ENCODE measurements at places on chromosomes 6 and 20.

DNA sequence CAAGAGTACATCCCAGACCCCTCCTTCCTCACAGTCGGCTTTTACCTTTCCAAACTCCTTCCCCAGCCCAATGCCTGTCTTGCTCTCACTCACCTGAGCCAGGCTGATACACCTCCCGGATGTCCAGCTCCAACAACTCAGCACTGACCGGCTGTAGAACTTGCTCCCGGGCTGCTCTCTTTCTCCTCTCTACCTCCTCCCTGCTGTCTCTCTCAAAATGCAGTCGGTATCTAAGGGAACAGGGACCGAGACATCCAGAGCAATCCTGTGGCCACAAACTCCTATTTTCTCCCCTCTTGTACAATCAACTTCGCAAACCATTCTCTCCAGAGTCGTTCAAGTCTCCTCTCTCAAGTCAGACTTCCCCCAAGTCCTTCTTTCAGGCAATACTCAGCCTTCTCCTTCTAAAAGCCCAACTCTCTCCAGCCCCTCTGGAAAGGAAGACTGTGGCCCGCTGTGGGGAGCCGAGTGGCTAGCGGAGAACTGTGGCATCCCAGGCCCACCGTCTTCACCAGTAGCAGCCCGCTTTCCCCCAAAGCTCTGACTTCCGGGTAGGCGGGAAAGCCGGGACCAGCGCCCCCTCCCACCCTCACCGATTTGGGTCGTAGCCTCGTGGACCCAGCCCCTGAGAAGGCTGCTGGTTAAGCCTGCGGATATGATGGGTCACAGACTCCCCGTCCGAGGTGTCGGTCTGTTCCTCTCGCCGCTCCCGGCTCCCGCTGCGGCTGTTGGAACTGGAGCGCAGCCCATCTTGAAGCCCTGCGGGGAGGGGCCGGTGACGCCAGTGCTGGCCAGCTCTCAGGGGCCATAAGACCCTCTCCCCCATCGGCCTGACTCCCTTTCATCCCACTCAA, 1.1 kb downstream of the GNL1 start:
- DNase-seq, result no peak

DNA sequence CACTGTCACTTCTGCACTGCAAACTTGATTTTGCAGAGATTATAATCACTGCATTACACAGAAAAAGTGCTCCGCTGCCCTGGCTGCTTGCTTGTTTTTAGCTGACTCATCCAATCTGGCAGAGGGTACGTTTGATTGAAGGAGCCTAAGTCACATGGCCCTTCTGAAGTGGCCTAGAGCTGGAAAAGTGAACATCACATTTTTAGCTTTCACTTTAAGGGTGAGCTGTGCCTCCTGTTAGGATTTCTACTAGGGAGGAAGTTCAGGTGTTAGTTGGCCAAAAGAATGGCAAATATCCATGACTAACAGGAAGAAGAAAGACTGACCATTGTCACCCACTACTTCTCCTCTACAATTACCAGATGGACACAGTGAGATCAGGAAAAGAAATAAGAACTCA, 889.1 kb upstream of the MAP3K7 start:
- DNase-seq, result no peak

DNA sequence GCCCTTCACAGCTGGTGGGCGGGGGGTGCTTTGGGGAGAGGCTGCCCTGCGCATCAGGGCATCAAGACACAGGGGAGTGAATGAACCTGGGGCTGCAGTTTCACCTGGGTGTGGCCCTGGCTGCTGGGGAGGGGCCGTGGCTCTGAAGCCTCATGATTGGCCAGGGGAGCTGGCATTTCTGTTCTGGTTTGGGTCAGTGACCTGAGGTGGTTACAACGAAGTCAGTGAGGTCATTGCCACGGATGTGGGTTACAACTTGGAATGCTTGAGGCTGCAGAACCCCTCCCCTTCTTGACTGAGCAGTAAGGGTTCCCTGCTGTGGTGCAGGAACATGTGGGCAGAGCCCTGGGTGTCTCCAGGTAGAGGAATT, 3.0 kb downstream of the TCEA2 start:
- no peak for DNase-seq

DNA sequence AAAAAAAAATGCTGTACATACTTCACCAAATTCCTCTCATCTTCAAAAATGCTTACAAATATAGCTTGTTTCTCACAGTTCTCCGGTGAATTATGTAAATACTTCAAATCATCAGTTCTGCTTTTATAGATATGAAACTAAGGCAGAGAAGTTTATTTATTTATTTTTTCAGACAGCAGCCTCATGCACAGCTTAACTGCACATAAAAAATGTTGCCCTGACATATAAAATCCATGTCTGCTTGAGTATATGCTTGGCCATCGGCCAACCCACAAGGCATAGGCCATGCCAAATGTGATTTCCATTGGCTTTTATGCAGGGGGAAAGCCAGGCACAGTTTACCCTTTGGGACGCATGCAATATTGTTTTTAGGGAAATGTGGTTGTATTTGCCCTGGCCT, 57.3 kb upstream of the PHACTR2 start:
- DNase-seq, result no peak

- DNase-seq, result no peak
Observed at GRCh38 chr6:122619309-122619708, 9.1 kb downstream of the PKIB start.

DNA sequence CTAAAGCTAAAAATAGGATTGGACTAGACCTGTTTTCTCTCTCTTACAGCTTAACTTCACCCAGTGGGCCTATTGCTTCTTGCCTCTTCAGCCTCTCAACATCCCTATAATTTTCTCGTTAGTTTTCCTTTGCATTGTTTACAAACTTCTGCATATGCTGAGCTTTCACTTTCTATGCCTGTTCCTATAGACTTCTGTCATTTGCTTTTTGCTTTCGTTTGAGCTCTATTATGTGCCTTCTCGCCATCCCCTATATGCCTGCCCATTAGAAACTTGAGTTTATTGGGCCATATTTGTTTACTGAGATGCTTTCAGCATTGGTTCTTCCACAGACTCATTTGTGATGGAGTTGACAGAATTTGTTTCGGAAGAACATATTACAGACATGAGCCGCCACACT, 40.9 kb downstream of the NCOA7 start:
- DNase-seq, result no peak

DNA sequence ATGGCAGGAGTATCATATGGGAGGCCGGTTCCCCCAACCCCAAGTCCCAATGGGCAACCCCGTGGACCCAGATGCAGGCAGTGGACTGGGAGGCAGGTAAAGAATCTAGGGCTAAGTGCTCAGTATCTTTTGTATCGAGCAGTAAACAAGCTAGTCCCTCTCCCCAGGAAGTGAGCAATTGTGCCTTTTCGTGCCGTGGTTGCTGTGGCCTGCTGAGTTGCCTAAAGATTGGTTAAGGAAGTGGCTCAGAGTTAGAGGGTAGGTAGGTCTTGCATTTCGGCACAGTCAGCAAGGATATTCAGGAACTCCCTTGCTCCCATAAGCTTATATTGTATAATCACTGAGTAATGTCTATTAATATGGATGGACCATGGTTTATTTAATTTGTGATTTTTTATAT, 1.3 kb upstream of the DNAH8 start:
- no peak for DNase-seq

DNA sequence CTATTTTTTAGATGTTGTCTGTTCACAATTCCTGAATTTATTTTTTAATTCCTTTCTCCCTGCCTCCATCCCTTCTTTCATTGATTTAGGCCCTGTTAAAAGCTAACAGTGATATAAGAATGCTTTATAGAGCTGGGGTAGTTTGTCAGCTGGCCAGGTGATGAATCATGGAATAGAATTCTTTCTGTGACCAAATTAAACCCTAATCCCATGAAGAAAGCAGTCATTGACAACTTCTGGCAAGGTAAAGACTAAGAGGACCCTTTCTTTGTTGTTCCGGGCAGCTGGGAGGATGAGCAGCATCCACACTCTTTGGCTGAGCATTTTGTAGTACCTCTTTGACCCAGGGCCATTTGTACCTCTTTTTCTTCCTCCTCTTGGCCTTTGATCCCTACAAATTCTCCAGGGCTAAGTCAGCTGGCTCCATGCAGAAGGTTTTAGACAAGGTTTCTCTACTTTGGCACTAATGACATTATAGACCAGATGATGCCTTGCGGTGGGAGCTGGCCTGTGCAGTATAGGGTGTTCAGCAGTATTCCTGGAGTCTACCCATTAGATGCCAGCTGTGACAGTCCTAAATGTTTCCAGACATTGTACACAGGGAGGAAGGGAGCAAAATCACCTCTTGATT, 102.9 kb downstream of the SLX4IP start:
- DNase-seq, result no peak

DNA sequence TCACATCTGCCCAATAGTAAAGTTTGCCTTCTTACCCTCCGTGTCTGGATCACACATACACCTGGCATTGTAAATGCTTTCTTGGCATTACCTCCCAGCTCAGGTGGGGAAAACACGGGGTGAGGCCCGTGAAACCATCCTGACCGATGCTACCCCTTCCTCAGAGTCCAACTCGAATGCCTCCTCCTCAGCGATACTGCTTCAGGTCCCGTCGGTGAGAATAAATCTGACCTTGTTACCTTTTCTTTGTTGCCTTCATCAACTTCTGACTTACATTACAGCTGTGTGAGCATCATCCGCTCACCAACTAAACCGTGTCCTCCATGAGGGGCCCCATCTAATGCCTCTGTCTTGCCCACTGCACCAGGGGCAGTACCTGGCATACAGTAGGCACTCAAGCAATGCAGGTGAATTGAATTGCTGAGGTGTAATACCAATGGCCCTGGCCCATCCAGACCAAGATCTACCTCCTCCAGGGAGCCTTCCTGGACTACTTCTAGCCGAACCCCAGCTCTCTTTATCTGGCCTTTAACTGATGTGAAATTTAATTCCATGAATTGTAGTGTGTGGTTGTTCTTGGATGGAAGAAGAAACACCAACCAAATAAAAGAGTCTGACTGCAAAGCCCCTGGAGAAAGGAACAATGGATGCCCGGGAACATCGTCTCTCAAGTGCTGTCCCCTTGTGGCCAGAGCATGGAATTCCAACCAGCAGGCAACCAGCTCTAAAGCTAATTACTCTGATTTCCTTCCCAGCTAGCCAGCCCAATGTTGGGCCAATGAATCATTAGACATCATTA, 141.5 kb downstream of the ANKRD60 start:
- DNase-seq, result no peak

- DNase-seq, result no peak
Observed at GRCh38 chr6:85419046-85419759, 30.7 kb upstream of the NT5E start.

DNA sequence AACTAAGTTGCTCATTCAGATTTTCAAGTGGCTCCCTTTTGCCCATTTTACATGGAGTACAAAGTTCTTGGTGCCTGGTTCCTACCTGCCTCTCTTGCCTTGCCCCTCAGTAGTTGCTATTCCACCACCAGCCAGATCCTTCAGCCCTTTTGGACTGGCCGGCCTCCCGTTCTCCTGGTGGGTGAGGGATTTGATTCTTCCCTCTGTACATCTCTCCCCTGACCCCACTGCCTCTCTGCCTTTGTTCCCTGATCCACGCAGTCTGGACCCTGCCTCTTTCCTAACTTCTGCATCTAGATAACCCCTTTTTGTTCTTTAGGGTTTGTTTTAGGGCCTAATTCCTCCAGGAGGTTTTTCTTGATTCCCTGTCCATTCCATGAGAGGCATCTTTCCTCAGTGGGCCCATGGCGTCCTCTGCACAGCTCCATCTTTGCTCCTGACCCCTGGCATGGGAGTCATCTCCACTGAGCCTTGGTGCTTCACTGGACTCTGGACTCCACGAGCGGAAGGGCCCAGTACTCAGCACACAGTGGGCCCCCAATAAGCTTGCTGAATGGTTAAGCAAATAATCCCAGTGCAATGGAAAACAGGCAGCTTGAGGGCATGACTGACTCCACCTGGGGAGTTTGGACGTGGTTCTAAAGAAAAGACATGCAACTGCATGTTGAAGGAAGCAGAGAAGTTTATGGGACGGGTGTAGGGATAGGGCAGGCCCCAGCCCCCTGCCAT, 309.3 kb upstream of the SUPT3H start:
- DNase-seq, result no peak

GRCh38 chr6:165559632-165560031, 103.4 kb downstream of the PDE10A start:
- DNase-seq, result no peak

Measured in T follicular helper cell (primary cell).